ENCODE measurements at places on chromosomes 1 and 21. TPM values are rescaled to one million over a fixed set of nuclear protein-coding genes. Genes with fewer than 3 reads are reported as not detected.
A peak's percentile ranks its signal among the peaks of the same experiment; 100 is the strongest.

Gene OR2T12
- total RNA-seq: not detected

DNA sequence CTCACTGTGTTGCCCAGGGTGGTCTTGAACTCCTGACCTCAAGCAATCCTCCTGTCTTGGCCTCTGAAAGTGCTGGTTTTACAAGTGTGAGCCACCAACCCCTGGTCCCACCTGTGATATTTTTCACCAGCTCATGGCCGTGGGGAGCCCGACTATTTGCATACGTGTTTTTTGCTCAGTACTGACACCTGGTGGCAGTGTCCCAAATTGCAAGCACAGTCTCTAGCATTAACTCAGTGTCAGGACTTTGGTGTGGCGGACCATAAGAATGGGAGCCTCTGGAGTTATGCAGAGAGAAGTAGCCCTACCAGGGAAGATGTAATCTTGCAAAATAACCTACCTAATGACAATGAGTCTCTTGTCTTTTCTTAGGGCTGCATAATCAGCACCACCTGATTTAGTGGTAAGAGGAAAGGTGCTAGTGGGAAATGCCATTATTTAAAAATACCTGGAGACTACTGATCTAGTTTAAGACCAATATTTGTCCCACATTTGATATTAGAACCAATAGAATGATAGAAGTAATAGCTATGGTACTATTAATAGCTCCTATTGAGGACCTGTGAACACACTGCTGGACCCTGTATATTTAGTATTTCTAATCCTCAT is 305.4 kb downstream of the DISC1 start:
- DNase-seq: no peak
- H3K27ac ChIP-seq: no peak overlapping the region
- H3K4me3 ChIP-seq: no peak overlapping the region
- H3K4me1 ChIP-seq: no peaks in the 10 kb centered on the region

Gene SPRR2B
- total RNA-seq: not detected

Gene SV2A
- total RNA-seq: 17.9 TPM

GRCh38 chr1:167373986-167374385 is 144.3 kb downstream of the CD247 start:
- H3K27me3 ChIP-seq: no peaks in the 10 kb centered on the region
- H3K36me3 ChIP-seq: peaks cover 20% of the 10 kb centered on the region
- no peak overlapping the region for H3K4me3 ChIP-seq
- DNase-seq: no peak
- H3K4me1 ChIP-seq: no peaks in the 10 kb centered on the region
- no peak overlapping the region for H3K27ac ChIP-seq

DNA sequence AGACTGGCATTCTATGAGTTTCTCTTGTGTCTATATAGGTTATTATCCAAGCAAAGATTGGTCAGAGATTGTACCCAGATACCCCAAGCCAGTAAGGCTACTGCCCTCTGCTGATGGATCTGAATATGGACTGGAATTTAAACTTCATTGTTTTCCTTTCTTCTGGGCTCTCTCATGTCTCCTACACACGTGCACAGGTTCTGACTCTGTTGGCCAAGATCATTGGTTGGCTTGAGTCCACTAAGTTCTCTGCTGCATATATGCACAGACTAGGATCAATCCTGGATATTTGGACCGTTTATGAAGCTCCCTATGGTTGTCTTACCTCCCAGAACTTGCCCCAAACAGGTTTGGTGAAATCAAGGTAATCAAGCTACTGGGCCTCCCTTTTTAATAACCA is 69.7 kb downstream of the CC2D1B start:
- no peak overlapping the region for H3K27ac ChIP-seq
- H3K36me3 ChIP-seq: no peaks in the 10 kb centered on the region
- H3K4me1 ChIP-seq: peaks cover 2% of the 10 kb centered on the region
- H3K4me3 ChIP-seq: no peak overlapping the region
- DNase-seq: no peak

Gene SIM2
- 0.18 TPM for total RNA-seq

- H3K27ac ChIP-seq: no peak overlapping the region
- no peaks in the 10 kb centered on the region for H3K4me1 ChIP-seq
- DNase-seq: no peak
- peaks cover 2% of the 10 kb centered on the region for H3K27me3 ChIP-seq
- no peaks in the 10 kb centered on the region for H3K36me3 ChIP-seq
Measured at GRCh38 chr1:3954170-3955169, 54.4 kb upstream of the C1orf174 start.

Gene LCE1D
- total RNA-seq: not detected

DNA sequence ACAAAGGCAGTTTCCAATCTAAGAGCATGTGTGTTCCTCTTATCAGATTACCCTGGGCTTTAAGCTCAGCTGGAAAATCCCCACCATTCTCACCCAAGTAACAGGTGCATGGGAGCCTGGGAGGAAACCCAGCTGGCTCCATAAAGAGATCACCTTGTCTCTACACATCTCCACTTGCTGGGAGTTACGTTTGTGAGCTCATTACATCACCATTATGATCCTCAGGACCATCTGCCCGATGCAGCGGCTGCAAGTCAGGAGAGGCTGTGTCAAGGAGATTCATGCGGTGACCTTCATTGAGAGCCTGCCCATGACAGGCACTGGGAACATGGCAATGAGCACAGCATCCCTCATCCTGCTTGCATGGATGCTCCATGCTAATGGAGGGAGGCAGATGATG is 618.0 kb downstream of the NPHP4 start:
- no peaks in the 10 kb centered on the region for H3K27me3 ChIP-seq
- H3K4me3 ChIP-seq: no peak overlapping the region
- peaks cover 11% of the 10 kb centered on the region for H3K4me1 ChIP-seq
- H3K27ac ChIP-seq: no peak overlapping the region

Gene ACTL8
- not detected for total RNA-seq

- DNase-seq: no peak
- H3K4me1 ChIP-seq: peaks cover 8% of the 10 kb centered on the region
- H3K27me3 ChIP-seq: peaks cover 38% of the 10 kb centered on the region
- H3K4me3 ChIP-seq: no peak overlapping the region
- peaks cover 6% of the 10 kb centered on the region for H3K36me3 ChIP-seq
- H3K27ac ChIP-seq: no peak overlapping the region
Measured at GRCh38 chr1:150259758-150260669, 2.4 kb downstream of the CA14 start.

DNA sequence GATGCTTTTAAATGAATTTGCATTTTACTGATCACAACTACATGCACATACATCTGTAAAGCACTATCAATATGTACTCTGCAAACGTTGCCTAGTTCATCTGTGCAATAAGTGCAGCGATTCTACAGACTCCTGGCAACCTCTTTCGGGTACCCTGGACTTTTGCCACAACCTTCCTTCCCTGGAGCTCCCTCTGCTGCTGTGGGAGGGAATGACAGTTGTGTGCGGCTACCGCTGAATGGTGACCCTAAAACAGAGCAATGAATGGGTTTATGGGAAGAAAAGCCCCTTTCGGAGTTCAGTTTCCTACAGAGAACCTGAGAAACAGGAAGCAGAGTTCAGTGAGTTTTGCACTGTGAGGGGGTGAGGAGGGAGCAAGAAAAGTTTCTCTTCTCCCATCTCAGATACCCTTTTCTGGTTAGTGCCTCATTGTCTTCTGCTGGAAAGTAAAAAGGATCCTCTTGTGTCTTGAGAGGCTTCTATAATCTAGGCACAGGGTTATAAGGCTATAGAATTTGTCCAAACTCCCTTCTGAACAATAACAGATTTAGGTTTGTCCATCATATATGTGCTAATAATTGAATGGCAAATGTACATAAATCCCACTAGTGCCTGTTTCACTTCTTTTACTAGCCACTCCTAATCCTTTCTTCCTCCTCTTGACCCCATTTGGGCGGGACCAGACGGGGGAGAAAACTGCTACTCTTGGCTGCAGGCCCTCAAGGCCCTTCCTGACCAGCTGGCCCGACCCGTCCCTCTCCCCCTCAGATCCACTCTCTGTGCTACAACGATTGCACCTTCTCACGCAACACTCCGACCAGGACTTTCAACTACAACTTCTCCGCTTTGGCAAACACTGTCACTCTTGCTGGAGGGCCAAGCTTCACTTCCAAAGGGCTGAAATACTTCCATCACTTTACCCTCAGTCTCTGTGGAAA is 19.8 kb upstream of the SARS1 start:
- H3K4me1 ChIP-seq: peaks cover 10% of the 10 kb centered on the region
- H3K27ac ChIP-seq: no peak overlapping the region
- peak; percentile 50 for DNase-seq
- no peak overlapping the region for H3K4me3 ChIP-seq
- H3K36me3 ChIP-seq: no peaks in the 10 kb centered on the region

- no peak overlapping the region for H3K27ac ChIP-seq
- H3K4me3 ChIP-seq: no peak overlapping the region
- no peaks in the 10 kb centered on the region for H3K27me3 ChIP-seq
- no peak for DNase-seq
- H3K36me3 ChIP-seq: peaks cover 44% of the 10 kb centered on the region
- peaks cover 15% of the 10 kb centered on the region for H3K4me1 ChIP-seq
Measured at GRCh38 chr1:183517401-183517800, 45.1 kb downstream of the SMG7 start.

Gene CAPZA1
- total RNA-seq: 260 TPM

DNA sequence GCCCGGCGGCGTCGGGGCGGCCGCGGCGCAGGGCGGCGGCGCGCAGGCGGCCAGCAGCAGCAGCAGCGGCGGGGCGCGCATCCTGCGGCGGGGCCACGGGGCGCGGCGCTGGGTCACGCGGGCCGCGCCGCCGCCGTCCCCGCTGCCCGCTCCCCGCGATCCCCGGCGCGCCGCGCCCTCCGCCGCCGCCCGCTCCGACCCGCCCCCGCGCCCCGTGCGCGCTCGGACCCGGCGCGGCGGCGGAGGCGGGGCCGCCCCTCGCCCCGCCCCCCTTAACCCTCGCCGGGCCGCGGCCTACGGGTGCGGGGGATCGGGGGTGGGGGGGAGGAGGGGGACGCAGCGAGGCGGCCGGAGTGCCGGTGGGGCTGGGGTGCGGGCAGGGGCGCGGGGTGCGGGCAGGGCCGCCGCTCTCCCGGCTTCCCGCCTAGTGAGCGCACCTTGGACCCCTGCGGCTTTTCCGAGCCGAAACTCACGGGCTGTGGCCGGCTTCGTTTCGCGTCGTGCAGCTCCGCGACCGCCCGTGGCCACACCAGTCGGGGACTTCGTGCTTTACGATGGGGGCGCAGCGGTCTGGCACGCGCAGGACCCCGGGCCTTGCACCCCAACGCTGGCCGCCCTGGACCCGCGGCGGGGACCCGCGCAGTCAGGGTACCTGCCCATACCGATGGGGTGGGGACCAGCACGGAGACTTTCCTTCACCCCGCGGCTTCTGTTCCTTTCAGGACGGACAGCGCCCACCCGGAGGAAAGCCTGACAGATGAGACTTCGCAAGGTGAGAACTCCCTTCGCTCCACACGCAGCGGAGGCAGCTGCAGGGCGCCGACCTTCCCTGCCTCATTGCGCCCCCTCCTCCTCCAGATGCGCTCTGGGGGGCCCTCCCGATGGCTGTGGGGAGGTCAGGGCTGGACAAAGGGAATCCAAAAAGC is at the start of gene FNDC10:
Gene FNDC10 (minus strand): TSS at position 201 of the 926 bp plus-strand sequence. CDS start 120 bp downstream, at position 81.
- H3K27me3 ChIP-seq: peaks cover 5% of the 10 kb centered on the region
- H3K4me1 ChIP-seq: peaks cover 2% of the 10 kb centered on the region
- no peaks in the 10 kb centered on the region for H3K36me3 ChIP-seq

GRCh38 chr1:177913762-177914540 is 55.9 kb downstream of the SEC16B start:
- H3K4me3 ChIP-seq: no peak overlapping the region
- H3K27me3 ChIP-seq: no peaks in the 10 kb centered on the region
- H3K27ac ChIP-seq: no peak overlapping the region
- H3K36me3 ChIP-seq: no peaks in the 10 kb centered on the region

Gene ARMH1
- total RNA-seq: 139 TPM

- H3K4me1 ChIP-seq: no peaks in the 10 kb centered on the region
- no peaks in the 10 kb centered on the region for H3K27me3 ChIP-seq
- H3K27ac ChIP-seq: no peak overlapping the region
- no peak overlapping the region for H3K4me3 ChIP-seq
Measured at GRCh38 chr1:56123421-56123820, 455.9 kb downstream of the PLPP3 start.

DNA sequence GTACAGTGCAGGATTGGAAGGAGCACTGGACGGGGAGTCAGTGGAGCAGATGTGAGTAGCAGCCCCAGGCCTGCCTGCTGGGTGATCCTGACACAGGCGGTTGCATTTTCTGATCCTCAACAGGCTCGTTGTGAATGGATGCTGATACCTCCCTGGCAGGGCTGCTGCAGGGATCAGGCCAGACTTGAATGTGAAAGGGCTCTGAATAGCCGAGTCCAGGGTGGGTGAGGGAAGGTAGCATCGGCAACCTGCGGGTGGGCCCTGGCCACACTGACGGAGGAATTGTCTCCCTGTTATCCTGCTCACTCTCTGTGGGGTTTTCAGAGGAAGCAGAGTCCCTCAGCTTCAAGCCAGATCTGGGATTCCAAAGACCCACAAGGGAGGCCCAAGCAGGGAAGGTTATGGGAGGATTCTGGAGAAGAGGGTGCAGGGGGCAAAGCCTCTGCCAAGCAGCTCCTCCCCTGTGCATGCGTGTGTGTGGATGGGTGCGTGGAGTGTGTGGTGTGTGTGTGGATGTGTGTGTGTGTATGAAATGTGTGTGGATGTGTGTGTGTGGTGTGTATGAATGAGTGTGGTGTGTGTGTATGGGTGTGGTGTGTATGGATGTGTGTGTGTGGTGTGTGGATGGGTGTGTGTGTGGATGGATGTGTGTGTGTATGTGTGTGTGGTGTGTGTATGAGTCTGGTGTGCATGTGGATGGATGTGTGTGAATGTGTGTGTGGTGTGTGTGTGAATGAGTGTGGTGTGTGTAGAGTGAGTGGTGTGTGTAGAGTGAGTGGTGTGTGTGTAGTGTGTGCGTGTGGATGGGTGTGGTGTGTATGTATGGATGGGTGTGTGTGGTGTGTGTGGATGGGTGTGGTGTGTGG is 100.3 kb downstream of the UBIAD1 start:
- no peak overlapping the region for H3K4me3 ChIP-seq
- H3K27me3 ChIP-seq: peaks cover 3% of the 10 kb centered on the region
- H3K36me3 ChIP-seq: no peaks in the 10 kb centered on the region
- H3K27ac ChIP-seq: no peak overlapping the region

- H3K27me3 ChIP-seq: no peaks in the 10 kb centered on the region
- peaks cover 28% of the 10 kb centered on the region for H3K36me3 ChIP-seq
- peak overlapping the region; percentile 97 for H3K27ac ChIP-seq
- peak; percentile 13 for DNase-seq
- H3K4me3 ChIP-seq: peak overlapping the region; percentile 86
- H3K4me1 ChIP-seq: peaks cover 66% of the 10 kb centered on the region
Measured at GRCh38 chr1:113872219-113872935, 865 bp upstream of the PTPN22 start.

- H3K36me3 ChIP-seq: peaks cover 4% of the 10 kb centered on the region
- H3K27ac ChIP-seq: peak overlapping the region; percentile 81
- peak; percentile 45 for DNase-seq
- no peaks in the 10 kb centered on the region for H3K27me3 ChIP-seq
Measured at GRCh38 chr1:36411674-36412648, 14.3 kb upstream of the LSM10 start.

Gene ZNHIT6
- 19.9 TPM for total RNA-seq

- peaks cover 51% of the 10 kb centered on the region for H3K36me3 ChIP-seq
- peak overlapping the region; percentile 97 for H3K27ac ChIP-seq
- H3K4me3 ChIP-seq: peak overlapping the region; percentile 34
- no peaks in the 10 kb centered on the region for H3K27me3 ChIP-seq
- DNase-seq: no peak
Measured at GRCh38 chr1:26544126-26544525, 14.6 kb downstream of the RPS6KA1 start.

Gene ASCL5
- not detected for total RNA-seq

- H3K27me3 ChIP-seq: peaks cover 2% of the 10 kb centered on the region
- no peak for DNase-seq
- no peaks in the 10 kb centered on the region for H3K4me1 ChIP-seq
- H3K36me3 ChIP-seq: no peaks in the 10 kb centered on the region
Measured at GRCh38 chr1:115546846-115547245, 94.9 kb upstream of the VANGL1 start.

Gene RAB42
- total RNA-seq: 0.34 TPM
